BE2C (cell line): ENCODE measurements at places on chromosomes 3 and 15.

GRCh38 chr3:114418724-114419543 is 125.1 kb downstream of the TIGIT start:
- no peak for DNase-seq

- no peak for DNase-seq
Measured at GRCh38 chr3:49903451-49904424, at the start of gene MST1R. TSS of gene MST1R (minus strand) at chr3:49903873. CDS start at chr3:49903609, 264 bp downstream.

GRCh38 chr15:86231864-86232721 is 152.4 kb downstream of the AGBL1 start:
- DNase-seq, result peak; percentile 49

- DNase-seq, result no peak
Measured at GRCh38 chr3:134236505-134237170, 14.0 kb downstream of the RYK start.

GRCh38 chr3:8667463-8668091 is 23.0 kb upstream of the SSUH2 start:
- no peak for DNase-seq

GRCh38 chr15:58771621-58772250 is 634 bp downstream of the MINDY2 start:
- peak; percentile 41 for DNase-seq

GRCh38 chr3:127091376-127091775 is 101.6 kb upstream of the PRR23E start:
- no peak for DNase-seq

DNA sequence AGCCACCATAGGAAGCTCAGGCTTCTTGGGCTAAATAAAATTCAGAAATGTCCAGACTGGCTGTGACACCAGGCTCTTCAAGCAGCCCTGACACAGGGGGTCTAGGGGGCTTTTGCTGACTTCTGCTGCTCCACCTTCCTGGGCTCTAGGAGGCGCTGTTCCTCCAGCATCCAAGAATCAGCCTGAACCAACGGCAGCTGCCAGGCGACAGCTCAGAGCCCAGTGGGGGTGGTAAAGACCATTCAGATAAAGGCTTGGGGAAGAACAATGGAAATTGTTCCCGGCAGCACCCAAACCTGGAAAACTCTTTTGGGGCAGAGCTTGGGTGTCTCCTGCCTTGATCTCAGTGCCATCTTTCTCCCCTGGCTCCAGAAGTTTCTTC is 21.6 kb upstream of the PSTPIP1 start:
- DNase-seq, result peak; percentile 76

GRCh38 chr3:48269592-48269991 is 28.7 kb downstream of the ZNF589 start:
- DNase-seq, result no peak

DNA sequence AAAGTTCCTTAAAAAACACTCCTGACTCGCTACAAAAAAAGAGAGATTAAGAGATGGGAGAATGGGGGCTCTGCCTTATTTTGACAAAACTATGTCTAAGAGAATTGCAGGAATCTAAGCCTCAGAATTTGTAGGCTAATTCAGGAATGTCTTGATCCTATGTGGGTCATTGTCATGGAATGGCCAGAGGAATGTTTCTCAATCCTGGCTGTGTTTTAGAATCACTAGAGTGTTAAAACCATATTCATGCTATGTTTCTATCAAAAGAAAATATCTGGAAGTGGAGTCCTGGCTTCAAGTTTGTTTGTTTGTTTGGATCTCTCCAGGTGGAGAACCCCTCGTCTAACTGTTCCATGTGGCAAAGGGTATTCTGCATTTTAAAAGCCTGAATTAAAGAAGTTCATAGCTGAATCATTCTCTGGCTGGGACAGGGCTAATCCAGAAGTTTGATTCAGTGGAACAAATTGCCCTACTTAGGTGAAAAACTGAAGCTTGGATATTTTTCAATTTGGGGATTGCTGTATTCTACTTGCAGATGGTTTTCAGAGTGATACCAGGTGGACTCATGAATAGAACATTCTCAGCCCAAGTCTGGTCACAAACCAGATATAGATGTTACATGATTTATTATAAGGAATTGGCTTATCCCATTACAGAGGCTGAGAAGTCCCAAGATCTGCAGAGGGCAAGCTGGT is 28.2 kb downstream of the GJD2 start:
- DNase-seq, result no peak

- DNase-seq, result no peak
Measured at GRCh38 chr15:78399091-78399490, 38.9 kb upstream of the IREB2 start.

GRCh38 chr3:54427941-54428871 is 305.9 kb downstream of the CACNA2D3 start:
- peak; percentile 58 for DNase-seq

- no peak for DNase-seq
Measured at GRCh38 chr3:110738531-110738930, 333.1 kb upstream of the NECTIN3 start.

GRCh38 chr15:60135961-60136360 is 131.8 kb downstream of the FOXB1 start:
- DNase-seq, result no peak

- DNase-seq, result no peak
Measured at GRCh38 chr3:138945709-138946662, 951 bp downstream of the FOXL2 start.

- no peak for DNase-seq
Measured at GRCh38 chr15:87736401-87736800, 520.1 kb downstream of the NTRK3 start.

DNA sequence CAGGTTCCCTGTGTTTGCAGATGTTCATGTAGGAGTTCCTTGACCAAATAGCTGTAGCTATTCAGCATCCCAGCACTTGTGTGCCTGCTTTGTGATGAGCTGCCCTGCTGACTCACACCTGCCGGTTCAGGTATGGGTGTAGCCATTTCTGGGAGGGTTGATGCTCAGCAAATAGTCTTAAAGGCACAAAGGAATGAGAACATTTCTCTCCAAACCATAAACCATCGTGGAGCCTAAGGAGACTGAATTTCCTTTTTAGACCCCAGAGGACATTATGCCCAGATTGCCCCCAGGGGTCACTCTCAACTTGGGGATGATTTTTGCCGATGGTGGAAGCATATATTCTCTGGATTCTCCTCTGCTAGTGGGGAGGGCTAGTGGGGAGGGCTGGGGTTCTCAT is 80.6 kb downstream of the ADAMTSL3 start:
- no peak for DNase-seq

GRCh38 chr3:172094621-172095557 is 55.5 kb downstream of the FNDC3B start:
- DNase-seq, result no peak

DNA sequence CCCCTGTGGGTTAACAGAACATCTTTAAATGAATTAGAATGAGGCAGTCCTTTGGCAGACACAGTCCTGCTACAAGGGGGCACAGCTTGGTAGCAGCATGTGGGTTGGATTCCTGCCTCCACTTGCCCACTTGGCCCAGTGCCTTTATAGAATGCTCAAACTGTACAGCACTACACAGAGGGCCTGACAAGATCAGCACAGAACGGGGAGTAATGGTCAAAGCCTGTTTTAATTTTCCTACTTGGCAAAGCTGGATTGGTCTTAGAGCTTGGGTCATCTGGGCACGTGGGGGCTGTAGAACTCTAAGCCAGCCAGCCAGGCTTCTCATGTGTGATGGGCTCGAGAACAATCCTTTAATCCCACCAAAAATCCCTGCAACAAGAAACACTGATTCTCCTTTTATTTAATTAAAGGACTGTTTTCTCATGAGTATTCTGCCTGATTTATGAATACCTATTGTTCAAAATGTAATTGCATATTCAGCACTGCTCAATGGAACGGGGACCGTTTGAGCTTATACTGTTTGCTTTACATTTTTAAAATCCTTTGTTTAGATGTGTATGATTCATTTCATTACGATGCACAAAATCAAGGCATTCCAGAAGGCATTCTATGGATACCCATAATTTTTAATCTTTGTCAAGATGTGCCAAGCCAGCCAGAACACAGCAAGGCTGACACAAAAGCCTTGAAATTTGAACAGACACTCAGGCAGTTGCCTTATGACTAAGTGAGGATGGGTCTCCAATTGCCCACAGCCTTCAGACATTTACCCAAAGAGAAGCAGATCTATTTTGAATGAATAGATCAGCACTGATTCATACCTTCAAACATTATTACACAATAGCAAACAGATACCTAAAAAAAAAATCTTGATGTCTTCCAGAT is 249.3 kb upstream of the TGFBR2 start:
- DNase-seq, result no peak

GRCh38 chr3:183966361-183966791 is 51.3 kb downstream of the ABCC5 start:
- DNase-seq, result no peak

GRCh38 chr3:71090207-71090606 is 493.3 kb downstream of the FOXP1 start:
- DNase-seq, result no peak

DNA sequence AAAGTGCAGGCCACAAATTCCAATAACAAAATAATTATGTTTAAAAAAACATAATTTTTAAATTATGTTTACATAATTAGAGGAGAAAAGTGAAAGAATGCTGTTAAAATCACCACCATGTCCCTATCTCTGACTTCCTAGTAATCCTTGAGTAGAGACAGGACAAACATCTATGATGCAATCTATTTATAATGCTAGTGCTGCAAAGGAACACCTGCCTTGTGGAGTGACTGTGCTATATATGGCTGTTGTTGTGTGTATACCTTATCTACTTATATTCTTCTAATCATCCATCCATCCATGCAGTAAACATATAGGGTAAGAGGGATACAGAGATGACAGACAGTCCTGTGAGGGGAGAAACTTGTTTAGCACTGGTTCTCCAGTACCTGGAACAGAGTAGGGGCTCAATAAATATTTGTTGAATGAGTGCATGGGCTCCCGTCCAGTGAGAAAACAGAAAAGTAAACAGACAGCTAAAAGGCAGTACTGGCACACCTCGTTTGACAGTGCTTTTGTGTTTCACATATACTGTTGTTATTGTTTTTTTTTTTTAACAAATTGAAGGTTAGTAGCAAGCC is 229.3 kb upstream of the UBE2E1 start:
- no peak for DNase-seq

DNA sequence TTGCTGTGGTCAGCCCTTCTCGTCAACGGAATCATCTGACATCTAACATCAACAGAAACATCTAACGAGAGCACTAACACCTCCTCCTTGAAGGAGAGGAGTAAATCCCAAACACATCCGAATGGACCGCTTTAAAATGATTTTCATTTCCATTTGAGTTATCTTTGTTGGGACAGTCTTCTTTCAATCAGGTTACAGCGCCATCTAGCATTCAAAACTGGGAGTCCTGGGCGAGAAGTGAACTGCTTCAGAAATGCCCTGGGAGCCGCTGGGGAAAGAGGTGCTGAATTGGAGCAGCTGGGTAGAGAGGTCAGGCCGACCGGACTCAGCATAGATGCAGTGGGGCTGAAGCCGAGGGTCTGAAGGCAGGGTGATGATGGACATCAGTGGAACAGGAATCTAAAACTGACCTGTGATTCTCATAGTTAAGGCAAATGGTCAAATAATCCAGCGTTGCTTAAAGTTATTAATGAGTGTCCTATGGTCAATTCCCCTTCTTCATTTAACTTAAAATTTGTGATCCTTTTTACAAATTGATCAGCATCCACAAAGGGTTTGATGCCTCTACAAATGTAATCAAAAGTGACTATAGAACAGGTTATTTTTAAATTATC is 170.0 kb upstream of the NDN start:
- peak; percentile 53 for DNase-seq

DNA sequence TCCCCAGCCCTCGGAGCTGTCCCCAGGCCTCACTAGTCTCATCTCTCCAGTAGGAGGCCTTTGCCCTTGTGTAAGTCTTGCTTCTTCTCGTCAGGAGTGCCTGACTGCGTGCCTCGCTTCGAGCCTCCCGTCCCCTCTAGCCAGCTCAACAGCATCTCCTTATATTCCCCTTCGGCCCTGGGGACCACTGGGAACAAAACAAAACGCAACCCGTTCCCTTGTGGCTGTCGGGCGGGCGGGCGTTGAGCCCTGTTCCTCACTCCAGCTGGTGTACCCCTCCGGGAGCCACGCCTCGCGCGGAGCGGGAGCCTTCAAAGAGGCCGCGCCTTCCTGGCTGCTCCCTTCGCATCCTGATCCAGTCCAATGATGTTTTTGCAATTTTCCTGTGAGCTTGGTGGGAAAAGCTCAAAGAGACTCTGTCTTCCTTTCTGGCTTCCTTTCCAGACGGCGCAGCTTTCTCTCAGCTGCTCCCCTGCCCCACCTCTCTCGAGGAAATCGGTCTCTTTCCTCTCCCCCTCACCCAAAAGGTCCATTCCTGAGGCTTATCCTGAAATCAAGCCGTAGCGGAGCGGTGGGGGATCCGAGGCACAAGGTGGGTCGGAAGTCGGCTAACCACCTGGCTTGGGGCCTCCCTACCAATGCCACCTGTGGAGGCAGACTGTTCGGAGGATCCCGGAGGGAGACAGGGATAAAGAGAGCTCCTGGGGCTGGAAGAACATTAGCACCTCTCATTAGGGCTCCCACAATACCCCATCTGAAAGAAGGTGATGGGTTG is 33.4 kb upstream of the SRP14 start:
- DNase-seq, result no peak

GRCh38 chr3:33001889-33002288 is 50.4 kb downstream of the CCR4 start:
- no peak for DNase-seq

- DNase-seq, result peak; percentile 62
Measured at GRCh38 chr15:38226608-38227266, 25.9 kb upstream of the SPRED1 start.

DNA sequence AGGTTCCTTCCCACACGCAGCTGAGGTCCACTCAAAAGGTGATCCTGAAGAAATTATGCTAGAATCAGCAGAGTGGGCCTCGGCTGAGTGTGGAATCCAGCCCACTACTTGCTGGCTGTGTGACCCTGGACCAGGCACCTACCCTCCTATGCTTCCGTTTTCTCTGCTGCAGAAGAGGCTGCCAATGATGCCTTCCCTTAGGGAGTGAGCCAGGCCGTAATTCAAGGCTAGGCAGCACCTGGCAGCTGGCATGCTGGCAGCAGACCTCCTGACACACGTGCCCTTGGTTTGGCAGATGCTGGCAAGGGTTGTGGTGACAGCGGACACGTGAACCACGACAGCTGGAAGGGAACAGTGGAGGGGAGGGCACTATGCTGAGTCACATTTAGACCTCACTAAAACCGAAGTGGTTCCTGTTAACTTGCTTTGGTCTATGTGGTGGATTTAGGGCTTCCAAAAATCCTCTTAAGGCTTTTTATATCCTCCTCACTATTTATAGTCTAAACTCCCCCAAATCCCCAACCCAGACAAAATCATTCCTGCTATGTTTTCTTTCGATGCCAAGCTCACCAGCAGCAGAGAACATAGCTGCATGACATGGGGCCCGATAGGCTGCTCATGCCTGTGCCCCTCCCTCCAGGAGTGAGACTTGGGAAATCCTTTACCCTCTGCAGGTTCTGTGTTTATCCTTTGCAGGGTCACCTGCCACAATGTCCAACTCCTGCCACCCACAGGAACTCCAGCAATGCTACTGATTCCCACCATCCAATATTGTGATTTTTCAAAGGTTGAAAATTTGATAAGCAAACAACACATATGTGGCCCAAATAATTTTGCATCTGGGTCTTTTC is 10.6 kb upstream of the PCSK6 start:
- DNase-seq, result no peak

DNA sequence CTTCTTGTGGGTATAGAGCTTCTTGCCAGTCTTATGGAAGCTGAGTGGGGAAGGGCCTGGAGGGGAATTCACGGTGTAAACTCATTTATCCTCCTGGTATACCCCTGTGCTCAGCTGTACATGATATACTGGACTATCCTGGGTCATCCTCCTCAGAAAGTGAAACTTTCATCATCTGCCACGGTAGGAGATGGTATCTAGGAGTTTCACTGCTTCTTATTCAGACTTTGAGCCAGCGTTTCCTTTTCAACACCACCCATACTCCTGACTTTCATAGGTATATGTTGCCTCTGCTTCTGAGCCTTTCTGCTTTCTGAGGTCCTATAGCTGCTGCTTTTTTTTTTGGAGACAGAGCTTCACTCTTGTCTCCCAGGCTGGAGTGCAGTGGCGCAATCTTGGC is 15.6 kb downstream of the SENP5 start:
- DNase-seq, result no peak
